Type B pancreatic cell (in vitro differentiated cells): ENCODE measurements at places on chromosomes 2 and 18. TPM values are rescaled to one million over a fixed set of nuclear protein-coding genes. Genes with fewer than 3 reads are reported as not detected.

DNA sequence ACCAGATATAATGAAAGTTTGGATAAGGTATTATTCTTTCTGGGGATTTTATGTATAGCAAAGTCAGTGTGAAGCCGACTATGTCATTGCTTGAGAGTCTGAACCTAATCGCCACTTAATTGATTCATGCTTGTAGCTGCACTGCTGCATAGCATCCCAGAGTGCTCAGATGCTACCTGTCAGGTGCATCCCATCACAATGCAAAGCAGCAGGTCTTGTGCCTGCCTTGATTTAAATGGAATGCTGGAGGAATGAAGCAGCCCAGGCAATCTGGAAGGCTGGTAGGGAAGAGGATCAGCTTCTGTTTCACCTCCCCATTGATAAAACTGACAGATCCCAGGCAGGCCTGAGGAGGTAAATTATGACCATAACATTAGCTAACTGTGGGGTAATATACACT lies 40.4 kb upstream of the ATIC start:
- no peak for DNase-seq

The GDF7 gene
- 0.31 and 24.3 TPM in 2 replicates for total RNA-seq

DNA sequence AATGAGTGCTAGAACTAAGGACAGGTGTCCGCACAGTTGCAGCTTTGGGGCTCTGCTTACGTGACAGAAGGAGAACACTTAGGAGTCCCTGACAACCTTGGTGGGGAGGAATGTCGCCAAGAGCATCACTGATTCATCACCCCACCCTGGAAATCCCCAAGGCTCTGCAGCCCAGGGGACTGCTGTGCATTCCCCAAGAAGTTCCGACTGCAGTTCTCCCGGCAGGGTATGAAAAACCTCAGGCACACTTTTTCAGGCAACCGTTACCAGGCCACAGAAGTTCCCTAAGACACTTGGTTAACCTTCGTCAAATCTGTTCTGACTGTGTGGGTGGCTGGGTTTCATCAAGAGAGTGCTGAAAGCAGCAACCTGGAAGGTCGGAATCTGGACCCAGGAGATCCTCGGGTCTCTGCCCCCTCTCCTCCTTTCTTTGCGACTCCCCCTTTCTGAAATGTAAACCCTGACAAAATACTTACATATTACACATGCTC lies 192.1 kb upstream of the CXCR4 start:
- DNase-seq: no peak

DNA sequence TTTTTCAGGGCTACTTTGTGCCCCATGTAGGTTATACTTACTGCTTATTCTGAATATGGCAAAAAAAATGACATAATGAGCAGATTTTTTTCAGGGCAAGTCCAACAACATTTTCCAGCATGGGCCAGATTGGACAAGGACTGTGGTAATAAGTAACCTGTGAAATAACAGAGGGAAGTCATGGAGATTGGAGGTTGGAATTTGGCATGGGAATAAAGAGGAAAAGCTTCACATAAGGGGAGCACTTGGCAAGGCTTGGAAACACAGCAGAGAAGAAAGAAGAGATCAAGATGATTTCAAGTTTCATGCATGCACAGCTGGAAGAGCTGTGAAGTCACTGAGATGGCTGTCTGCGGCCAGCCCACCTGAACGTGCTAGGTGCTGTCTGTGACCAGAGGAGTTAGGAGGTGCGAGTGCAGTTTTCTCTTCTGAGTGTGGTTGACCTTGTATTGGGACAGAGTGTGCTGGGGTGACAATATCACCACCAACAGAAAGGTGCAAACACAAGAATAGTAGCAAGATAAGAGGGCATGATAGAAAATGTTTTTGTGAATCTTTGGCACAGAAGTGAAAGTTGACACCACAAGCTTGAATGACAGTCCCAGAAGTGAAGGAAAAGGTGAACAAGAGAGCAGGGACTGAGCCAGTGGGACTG lies 71.1 kb upstream of the DSC1 start:
- DNase-seq: no peak

GRCh38 chr2:204000446-204000845 lies 63.9 kb downstream of the ICOS start:
- no peak for DNase-seq

DNA sequence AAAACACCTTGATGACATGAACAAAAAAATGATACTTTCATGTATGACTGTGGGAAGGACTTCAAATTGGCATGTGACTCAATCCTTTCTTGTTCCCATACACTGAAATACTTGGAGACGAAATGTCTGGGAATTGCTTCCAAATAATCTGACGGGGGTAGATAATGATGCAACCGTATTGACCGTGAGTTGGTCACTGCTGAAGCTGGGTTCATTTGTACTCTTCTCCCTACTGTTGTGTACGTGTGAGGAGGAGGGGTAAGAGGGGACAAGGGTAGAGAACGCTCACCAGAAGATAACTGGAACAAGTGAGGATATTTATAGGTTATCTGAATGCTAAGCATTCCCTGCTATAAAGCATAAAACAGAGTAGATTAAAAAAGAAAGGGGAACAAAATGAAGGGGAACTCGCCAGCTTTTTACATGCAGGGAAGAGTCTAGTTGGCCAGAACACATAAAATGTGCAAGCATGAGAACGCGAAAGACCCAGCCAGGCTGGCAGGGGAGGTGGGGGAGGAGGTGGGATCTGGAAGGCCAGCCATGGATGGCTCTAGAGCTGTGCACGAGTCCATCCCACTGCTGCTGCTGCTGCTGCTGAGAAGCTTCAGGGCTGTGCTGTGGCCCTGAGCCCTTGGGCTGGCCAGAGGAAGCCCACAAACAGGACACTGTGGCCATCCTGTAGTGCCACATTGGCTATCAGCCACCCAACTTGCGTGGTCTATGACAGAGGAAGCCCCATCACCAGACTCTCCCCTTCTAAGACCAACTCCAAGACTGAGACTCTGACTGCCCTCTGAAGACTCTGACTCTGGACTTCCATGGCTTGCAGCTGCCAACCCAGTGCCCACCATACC lies 15.2 kb upstream of the CETN1 start:
- no peak for DNase-seq

The ERMN gene
- total RNA-seq: 1.2 and 1.6 TPM in 2 replicates

- no peak for DNase-seq
Measured at GRCh38 chr2:240780023-240780700, 39.9 kb downstream of the KIF1A start.

The CPO gene
- 0.24 and 0.51 TPM in 2 replicates for total RNA-seq

The CDKL4 gene
- 0.57 and 1.8 TPM in 2 replicates for total RNA-seq

- DNase-seq: no peak
Measured at GRCh38 chr18:66729442-66730239, 125.8 kb upstream of the CDH19 start.

DNA sequence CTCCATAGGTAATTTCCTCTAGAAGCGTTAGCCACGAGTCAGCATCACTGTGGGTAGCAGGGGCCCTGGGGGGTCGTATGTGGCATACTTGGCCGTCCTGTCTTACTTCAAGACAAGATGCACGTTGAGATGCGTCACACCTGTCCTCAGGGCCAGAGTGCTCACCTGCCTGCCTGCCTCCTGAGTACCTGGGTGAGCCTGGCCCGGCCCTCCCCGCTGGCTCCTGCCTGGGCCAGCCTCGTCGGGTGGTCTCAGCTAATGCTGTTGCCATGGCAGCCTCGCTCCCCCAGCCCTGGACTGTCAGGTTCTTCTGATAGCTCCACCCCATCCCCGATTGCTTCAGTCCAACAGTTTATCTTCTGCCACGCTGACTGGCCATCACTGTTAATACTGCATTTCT lies 232.4 kb downstream of the GBX2 start:
- no peak for DNase-seq

DNA sequence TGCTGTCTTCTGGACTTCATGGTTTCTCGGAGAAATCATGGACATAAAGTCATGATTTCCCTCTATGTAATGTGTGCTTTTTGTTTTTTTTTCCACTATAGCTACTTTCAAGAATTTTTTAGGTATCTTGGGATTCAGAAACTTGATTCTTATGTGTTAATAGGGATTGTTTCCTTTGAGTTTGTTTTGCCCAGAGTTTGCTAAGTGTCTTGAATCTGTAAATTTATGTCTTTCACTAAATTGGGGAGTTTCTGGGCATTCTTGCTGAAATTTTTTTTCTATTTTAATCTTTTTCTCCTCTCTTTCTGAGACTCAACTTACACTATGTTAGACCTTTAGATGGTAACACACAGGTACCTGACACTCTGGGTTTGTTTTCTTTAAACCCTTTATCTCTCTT lies 182.7 kb downstream of the LAMA1 start:
- DNase-seq: no peak

DNA sequence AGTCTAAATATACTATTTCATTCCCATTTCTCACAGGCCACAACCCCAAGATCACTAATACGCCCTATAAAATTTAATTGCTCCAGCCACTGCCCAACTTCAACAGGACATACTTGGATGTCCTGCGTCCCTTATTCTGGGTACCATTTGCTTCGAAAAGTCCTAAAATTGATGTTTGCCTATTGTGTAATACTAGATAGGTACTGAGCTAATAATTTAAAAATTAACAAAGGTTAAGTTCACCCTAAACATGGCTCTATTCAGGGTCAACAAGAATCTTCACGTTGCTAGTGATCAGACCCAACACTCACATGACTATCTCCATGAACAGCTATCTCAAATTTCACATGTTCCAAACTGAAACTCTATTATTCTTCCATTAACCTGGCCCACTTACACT lies 296.4 kb upstream of the RND3 start:
- DNase-seq: no peak

- no peak for DNase-seq
Measured at GRCh38 chr2:176536439-176537133, 267.3 kb downstream of the MTX2 start.

The WIPF1 gene
- 7.0 and 19.2 TPM in 2 replicates for total RNA-seq

GRCh38 chr2:23666980-23667357 lies 260.0 kb downstream of the ATAD2B start:
- DNase-seq: no peak

DNA sequence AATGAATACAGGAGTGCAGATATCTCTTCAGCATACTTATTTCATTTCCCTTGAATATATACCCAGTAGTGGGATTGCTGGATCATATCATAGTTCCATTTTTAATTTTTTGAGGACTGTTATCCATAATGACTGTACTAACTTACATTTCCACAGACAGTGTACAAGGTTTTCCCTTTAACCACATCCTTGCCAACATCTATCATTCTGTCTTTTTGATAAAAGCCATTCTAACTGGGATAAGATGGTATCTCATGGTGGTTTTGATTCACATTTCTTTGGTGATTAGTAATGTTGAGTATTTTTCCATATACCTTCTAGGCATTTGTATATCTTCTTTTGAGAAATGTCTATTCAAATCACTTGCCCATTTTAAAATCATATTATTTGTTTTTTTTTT lies 325.2 kb downstream of the CYP26B1 start:
- no peak for DNase-seq

DNA sequence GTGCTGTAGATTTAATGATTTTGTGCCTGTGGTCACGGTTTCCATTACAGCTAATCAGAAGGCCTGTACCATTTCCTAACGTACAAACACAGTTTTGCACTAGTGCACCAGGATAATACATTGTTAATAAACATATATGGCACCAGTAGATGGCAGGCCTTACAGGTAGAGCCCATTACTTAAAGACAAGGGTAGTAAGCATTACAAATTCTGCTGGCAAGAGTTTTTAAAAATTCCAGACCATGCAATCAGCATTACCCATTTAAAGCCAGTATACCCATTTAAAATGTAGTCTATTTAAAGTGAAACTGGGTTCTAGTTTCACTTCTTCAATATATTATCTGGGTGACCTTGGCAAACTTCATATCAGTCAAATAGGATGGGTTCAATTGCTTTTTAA lies 224.2 kb downstream of the NUP35 start:
- DNase-seq: no peak

DNA sequence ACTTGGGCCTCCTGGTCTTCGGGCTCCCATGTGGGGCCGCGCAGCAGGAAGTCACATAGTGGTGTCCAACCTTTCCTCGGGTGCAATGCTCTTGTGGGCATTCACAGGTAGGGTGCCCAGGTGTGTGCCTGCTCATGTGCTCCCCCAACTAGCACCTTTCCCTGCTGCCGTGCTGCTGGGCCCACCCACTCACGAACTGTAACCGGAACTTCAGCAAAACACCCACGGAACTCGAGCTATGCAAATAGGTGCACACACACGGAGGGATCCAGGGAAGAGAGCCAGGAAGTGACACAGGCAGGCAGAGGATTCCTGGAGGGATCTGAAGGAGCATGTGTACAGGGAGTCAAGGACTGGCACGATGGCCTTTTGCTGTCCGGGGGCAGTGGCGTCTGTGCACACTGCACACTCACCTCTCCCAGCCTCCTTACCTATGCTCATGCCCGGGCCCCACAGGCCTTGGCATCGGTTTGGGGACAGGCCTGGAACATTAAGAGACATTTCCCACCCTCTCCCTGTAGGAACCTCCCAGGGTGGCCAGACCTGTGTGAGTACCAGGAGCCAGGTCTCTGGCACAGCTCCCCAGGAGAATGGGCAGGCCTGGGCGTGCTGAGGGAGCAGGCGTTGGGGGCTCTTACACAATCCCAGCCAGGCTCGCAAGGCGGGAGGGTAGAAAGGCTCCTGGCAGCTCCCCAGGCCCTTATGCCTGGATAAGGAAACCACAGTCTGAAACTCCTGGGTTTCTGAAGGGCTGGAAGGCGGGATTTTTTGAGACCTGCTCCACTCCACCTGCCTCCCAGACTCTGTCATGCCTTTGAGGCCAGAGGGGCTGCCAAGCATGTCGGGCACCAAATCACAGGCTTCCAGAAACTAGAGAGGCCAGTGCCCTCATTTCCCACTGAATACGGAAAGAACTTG lies 6.6 kb upstream of the PTMA start:
- DNase-seq: no peak

DNA sequence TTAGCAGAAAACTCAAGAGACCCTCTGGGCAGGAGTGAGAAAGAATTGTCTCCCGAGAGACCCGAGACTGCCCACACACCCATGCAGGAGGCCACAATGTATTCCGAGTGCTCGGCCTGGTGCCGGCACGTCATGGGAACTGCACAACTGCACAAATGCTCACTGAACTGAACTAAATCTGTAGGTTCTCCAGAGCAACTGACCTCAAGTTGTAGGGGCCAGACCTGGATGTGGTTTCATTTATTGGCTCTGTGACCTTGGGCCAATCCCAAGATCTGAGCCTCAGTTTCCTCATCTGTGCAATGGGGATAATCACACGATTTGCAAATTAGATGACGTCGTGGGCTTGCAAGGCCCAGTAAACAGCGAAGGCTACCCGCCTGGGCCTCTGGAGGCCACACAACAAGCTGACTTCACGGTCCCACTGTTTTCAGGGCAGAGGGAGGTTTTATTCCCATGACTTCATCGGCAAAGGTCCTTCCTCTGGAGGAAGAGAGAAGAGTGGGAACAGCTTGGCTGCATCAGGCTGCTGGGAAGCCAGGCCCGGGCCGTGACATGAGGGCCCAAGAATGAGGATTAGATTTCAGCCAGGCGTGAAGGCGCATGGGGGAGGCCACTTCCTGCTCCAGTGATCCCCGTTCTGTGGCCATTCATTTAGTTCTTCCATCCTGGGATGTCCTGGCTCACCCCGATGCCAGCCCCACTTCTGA lies 3.6 kb upstream of the ERFE start:
- DNase-seq: no peak

The SELENOI gene
- total RNA-seq: 38.8 and 44.9 TPM in 2 replicates
